ENCODE measurements at places on chromosomes 3 and 15.
A peak's percentile ranks its signal among the peaks of the same experiment; 100 is the strongest.

- no peak for DNase-seq
Observed at GRCh38 chr3:169077394-169077906, 586.1 kb downstream of the MECOM start.

- DNase-seq = no peak
Observed at GRCh38 chr15:53389271-53390037, 370.0 kb downstream of the WDR72 start.

GRCh38 chr3:159593927-159594605, 394.6 kb upstream of the IL12A start:
- DNase-seq = no peak

DNA sequence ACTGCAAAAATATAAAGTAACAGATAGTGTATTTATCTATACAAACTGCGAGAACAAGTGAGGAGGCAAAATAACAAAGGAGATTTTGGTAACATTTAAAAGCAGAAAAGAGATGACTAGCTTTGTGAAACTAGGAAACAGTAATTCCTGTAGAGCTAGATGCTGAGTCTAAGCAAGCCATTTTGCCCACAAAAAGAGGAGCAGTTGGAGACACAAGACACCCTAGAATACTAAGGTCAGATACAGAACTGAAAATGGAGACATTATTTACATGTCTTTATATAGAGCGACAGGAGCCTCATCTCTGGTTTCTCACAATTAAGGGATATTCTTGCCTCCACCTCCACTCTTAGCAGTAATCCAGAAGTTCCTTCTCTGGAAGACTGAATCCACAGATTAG, 732.4 kb upstream of the GBE1 start:
- DNase-seq = no peak

- DNase-seq = no peak
Observed at GRCh38 chr3:58041826-58042324, 33.7 kb downstream of the FLNB start.

DNA sequence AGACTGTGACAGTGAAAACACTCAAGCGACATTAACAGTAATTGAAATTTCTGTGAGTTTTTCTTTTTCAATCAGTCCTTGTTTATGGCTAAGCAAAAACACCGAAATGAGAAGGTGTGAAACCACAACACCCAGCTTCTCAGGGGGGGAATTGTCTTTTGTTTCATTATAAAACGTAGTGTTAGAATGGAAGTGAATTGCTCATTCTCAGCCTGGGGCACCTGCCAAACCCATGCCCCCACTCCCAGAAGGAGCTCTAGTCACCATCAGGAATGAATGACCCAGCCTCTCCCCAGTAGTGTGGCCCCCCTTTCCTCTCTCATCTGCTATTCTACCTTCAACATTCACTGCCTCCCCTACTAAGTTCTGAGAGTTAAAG, 185.8 kb upstream of the CFAP20DC start:
- no peak for DNase-seq

DNA sequence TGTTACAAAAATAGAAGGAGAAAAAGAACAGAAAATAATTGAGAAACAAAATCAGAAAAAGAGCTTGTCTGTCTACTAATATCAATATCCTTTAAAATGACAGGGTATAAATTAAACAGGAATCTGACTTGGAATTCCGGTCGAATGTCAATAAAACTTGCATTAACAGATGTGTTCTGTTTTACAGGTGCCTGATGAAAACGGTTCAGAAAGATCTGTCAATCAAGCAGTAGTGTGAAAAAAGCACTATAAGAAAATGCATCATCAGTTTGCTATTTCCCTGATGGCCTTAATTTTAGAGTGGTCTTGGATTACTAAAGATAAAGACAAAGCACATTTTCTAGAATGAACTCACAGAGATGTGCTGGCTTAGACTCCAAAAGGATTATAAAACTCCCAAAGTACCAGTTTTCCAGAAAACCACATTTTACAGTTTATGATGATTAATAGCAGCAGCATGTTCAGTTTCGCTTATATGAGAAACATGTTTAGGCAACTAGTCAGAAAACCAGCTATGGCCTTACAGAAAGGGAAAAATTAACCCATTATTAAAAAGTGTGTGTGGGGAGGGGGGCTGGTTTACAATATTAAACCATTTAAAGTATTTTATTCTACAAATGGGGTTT, 8.2 kb upstream of the C3orf38 start:
- no peak for DNase-seq

- DNase-seq = no peak
Observed at GRCh38 chr3:107680698-107681097, 157.9 kb downstream of the BBX start.

DNA sequence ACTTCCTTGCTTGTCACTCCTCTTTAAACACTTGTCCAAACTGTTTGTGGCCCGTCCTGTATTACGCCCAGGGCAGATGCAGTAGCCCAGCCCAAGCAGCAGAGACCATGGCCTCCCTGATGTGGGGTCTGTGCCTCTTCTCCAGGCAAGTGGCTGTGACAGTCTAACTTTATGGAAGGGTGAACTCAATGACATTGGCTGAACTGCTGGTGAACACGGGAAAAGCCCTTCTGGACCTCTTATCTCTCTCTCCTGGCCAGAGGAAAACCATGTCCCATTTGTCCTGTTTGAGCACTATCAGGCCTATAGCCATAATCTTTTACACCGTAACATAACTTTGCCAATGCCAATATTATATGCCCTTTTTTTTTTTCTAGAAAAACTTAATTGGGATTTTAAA, 67.6 kb downstream of the SMAD3 start:
- no peak for DNase-seq

- no peak for DNase-seq
Observed at GRCh38 chr15:100037901-100038300, 303.9 kb downstream of the ADAMTS17 start.

DNA sequence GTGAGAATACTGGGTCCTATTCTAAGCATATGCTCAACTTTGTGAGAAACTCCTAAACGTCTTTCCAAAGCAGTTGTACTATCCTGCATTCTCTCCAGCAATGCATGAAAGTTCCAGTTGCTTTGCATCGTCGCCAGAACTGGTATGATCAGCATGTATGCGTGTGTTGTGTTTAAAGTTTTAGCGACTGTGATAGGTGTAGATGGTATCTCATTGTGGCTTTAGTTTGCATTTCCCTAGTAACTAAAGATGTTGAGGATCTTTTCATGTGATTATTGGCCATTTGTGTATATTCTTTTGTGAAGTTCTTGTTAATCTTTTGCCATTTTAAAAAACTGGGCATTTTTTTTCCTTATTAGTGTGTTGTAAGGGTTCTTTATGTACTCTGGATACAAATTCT, 115.1 kb downstream of the SPATA16 start:
- no peak for DNase-seq

GRCh38 chr3:194386066-194386465, 13.0 kb downstream of the GP5 start:
- DNase-seq = no peak

DNA sequence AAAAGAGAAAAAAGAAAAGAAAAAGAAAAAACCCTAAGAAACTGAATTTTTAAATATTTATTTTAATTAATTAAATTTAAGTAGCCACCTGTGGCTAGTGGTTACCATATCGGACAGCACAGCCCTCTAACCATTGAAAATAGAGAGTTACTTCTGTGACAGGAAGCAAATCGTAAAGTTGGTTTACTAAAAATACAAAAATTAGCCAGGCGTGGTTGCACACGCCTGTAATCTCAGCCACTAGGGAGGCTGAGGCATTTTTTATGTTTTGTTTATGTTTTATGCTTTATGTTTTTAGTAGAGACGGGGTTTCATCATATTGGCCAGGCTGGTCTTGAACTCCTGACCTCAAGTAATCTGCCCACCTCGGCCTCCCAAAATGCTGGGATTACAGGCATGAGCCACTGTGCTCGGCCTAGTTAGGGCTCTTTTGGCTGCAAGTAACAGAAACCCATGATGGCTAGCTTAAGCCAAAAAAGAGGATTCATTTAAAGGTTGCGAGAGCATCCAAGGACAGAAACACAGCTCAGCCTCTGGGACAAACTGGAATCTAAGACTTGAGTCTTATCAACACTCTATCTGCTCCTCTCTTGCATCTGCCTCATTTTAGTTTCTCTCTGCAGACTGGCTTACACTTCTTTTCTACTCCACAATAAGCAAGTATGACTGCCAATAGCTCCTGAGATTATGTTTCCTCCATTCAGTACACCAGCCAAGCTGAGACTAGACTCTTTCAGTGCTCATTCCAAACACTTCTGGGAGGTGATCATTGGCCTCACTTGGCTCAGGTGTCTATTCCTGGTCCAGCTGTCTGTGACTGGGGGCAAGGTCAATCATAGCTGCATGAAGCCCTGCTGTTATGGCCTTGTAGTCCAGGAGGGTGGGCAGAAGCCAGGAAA, 6.8 kb upstream of the SKIL start:
- no peak for DNase-seq

DNA sequence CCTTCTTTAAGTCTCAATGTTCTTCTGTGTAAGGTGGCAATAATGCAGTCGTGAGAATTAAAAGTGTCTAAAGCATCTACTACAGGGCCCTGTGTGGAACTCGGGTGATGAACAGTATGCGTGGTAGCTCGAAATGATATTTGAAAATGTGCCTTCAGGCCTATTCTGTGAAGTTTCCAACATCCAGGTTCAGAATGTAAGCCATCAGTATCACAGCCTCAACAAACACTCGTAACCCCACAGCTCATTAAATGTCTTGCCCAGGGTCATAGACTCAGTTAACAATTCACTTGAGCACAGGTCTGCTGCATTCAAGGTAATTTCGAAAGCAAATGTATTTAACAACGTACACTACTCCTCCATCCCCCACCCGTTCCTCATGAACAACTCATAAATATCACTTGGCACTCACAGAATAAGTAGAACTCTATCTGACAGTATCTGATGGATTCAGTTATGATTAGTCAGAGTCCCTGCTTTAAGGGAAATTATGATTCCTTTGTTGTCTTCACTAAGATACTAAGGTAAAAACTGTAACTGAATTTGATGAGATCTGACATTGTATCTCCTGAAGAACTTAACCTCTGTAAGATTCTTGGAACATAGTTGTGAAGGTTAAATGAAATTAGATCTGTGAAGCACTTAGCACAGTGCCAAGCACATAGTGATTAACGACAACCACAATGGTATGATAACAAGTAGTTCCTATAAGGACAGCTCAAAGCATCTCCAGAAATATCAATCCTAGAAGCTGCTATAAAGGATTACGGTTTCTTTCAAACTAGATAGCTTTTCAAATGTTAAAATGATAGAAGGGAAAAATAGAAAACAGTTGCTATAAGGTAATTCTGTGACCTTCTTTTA, 642.3 kb downstream of the TBL1XR1 start:
- no peak for DNase-seq

DNA sequence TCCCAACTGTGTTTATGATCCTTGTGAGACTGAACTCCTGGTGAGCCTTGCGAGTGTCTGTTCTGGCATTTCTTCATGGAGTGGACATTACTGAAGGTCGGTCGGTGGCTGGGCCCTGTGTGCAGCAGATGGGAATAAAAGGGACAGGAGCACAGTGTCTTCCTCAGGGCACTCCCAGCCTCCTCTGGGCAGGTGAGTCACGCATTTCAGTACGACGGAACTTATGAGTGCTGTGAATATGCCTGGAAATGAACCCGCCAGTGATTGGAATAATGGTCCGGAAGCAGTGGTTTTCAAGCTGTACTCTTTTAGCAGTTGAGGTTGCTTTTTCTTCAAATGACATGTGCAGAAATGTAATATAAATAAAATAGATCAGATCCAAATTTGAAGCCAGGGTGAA, 55.1 kb downstream of the LARS2 start:
- no peak for DNase-seq

DNA sequence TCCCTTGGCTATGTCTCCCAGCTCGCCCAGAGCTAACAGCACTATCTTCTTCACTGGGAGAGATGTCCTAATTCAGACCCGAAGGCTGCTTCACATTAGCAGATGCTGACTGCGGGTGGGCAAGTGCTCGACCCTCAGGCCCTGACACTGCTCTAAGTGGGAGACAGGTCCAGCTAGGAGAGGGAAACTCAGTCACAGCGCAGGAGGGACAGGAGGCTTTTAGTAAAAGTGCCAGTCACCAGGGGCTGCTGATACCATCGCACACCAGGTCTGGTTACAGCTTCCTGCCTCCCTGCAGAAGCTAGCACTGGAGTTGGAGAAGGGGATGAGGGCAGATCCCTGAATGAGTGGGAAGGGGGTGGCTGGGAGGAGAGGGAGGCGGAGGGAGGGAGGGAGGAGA, 365.8 kb upstream of the RGMA start:
- no peak for DNase-seq

DNA sequence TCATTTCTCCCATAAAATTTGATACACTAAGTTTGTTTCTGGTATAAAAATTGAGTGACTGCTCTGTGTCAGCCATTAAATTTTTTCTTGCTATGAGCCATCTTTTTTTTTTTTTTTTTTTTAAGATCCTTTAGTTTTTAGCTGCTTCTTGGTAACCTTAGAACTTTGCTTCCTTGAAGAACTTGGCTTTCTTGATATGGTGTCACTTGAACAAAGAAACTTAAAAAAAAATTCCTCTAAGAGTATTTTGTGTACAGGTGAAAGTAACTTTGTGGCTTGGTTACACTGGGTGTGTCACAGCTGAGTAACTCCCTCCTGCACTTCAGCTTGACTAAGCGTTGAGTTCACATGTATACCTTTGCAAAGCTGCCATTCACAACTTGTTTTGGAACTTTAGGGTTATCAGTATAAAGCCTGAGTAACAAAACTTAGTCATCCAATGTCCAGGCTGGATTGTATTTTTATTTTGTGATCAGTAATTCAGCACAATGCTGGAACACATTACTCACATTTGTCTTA, 6.5 kb downstream of the CHD2 start:
- peak; percentile 57 for DNase-seq

All from activated CD4-positive, alpha-beta T cell treated with anti-CD3 and anti-CD28 coated beads, Interleukin-2, amount 50 U/mL, for 4 hours (primary cell).